ENCODE measurements at places on chromosomes 6 and 20.

- no peak for DNase-seq
Measured at GRCh38 chr20:46222521-46223007, 85.7 kb downstream of the CDH22 start.

DNA sequence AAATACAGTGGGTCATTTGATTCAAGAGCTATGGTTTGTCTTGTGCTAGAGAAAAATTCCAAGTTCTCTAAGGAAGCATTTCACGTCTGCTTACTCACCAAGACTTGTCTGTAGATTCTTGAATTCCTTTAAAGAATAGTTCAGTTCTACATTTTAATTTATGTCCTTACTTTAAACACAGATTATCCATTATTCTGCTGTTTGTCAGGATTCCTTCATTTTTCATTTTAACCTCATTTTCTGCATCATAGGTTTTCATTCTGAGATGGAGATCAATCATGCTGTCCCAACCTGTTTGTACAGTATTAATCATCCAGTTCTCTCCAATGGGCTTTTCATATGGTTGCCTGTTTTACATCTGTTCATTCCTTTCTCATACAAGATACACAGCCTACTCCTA lies 24.5 kb upstream of the POPDC3 start:
- no peak for DNase-seq

DNA sequence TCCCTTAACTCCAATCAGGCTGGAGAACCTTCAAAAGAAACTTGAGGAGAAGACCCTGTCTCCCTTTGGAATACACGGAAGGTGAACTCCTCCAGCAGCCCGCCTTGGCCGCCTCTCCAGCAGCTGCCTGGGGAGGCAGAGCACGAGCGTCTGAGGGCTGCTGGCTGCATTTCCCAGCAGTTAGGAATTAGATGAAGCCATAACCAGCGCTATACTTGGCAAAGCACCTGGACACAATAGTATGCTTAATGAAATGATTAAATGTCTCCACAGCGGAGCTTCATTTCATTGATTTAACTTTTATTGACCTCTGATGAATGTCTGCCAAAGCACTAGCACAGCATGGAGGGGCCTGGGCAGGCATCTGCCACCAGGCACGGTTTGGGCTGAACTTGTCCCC lies 73.5 kb downstream of the TMEM242 start:
- no peak for DNase-seq

DNA sequence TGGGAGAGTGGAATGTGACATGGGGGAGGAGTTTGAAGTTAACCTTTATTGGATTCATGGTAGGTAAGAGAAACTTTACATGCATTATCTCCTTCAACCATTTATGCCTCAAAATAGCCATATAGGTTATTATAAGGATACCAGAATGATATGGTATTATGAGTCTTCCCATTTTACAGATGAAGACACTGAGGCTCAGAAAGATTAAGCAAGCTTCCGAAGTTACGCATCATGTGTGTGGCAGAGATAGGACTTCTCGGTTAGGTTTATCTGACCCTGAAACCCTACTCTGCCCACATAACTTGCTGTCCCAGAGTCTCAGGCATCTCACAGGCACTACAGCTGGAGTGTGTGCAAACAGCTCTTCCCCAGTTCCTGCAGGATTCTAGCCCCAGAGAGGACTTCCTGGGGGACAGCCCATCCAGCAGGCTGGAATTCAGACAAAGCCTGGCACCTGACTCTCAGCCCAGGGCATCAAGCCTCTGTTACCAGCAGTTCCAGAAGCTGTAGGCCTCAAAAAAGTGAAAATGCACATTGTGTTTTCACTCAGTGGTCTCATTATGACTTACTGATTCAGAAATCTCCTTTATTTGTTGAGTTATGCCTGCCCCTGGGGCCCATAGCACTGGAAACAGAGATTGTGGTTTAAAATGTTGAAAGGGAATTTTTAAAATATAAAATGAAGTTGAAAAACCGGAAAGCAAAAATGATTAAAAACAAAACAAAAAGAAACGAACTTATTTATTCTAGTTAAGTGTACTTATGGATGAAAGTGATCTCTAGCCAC lies 512.8 kb upstream of the CHD6 start:
- DNase-seq = no peak

GRCh38 chr6:14974372-14974771 lies 271.5 kb upstream of the JARID2 start:
- no peak for DNase-seq

DNA sequence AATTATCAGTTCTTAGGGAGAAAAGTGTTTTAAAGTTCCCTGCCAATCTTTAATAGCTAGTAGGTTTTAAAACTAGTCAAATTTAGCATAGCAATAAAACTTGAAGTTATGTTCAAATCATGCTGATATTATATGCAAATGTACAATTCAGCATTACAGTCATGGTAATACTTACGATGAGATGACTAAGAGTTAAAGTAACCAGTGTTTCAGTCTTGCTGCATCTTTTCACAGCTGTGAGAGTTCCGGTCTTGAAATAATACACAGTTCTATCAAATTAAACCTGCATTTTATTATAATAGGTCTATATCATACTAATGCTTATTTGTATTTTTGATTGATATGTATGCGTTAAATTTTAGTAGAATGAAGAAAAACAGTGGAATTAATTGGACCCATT lies 26.1 kb downstream of the POPDC3 start:
- no peak for DNase-seq

GRCh38 chr6:85058806-85059205 lies 294.4 kb upstream of the TBX18 start:
- DNase-seq = no peak

- DNase-seq = peak; percentile 62
Measured at GRCh38 chr6:2857580-2858337, 16.1 kb upstream of the SERPINB1 start.

- DNase-seq = no peak
Measured at GRCh38 chr6:132143258-132143657, 192.1 kb upstream of the CCN2 start.

- no peak for DNase-seq
Measured at GRCh38 chr6:82033631-82034211, 213.8 kb downstream of the IBTK start.

DNA sequence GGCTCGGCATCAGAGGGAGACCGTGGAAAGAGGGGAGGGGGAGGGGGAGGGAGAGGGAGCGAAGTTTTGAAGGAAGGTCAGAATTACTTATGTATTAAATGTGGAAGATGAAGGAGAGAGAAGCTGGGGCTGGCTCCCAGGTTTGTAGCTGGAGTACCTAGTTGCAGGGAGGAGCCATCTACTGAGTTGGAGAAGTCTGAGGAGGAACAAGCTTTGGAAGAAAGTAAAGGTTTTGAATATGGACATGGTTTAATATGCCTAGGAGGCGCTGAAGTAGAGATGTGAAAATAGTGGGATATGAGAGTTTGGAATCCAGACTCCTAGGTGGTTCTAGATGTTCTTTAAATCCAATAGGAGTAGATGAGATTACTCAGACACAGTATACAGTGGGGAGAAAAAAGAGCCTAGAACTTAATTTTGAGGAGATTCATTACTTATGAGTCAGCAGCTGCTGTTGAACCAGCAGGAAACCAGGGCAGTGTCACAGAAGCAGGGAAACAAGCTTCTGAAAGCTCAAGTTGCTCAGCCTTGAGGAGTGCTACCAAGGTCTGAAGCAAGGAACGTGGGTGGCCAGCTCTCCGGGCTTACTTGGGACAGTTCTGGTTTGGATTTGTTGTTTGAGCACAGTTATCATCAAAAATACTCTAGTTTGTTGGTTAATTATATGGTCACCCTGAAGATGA lies 149.3 kb downstream of the UTRN start:
- no peak for DNase-seq

DNA sequence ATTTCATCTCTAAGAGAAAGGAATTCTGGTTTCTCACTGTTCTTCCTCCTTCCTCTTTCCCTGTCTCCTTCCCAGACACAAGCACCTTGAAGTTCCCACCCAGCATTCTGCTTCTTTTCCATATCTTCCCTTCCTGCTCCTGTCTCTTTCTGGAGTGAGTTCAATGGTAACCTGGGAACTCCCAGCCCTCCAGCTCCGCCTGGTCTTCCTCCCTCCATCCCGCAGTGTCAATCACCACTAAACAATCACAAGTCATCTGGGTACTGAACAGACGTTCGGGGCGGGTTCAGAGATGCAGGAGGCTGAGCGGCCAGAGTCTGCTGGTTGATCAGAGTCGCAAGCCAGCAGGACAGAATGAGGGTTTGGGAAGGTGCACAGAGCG lies 7.7 kb downstream of the TTBK1 start:
- no peak for DNase-seq

- no peak for DNase-seq
Measured at GRCh38 chr6:57182017-57182432, 9.9 kb downstream of the BAG2 start.

DNA sequence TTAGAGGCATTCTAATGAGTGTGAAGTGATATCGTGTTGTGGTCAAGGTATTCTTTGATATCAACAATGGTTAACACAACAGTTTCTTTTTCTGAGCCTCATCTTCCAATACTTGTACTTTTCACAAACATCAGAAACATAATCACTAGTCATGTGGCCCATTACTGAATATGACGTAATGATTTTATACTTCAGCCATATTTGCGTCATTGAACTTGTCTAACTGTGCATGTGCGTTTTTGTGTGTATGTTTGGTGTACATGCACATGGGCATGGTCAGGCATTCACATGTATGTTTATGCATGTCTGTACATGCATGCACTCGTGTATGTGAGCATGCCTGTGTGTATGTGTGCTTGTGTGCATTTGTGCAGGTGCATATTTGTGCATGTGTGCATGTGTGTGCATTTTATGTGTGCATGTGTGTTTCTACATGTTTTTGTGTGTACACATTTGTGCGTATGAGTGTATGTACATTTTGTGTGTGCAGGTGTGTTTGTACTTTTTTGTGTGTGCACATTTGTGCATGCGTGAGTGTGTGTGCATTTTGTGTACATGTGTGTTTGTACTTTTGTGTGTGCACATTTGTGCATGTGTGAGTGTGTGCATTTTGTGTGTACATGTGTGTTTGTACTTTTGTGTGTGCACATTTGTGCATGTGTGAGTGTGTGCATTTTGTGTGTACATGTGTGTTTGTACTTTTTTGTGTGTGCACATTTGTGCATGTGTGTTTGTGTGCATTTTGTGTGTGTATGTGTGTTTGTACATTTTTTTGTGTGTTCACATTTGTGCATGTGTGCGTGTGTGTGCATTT lies 29.4 kb downstream of the PRR18 start:
- no peak for DNase-seq

GRCh38 chr6:15816661-15817060 lies 153.8 kb upstream of the DTNBP1 start:
- no peak for DNase-seq

- no peak for DNase-seq
Measured at GRCh38 chr20:35899064-35899463, 55.2 kb downstream of the SCAND1 start.

DNA sequence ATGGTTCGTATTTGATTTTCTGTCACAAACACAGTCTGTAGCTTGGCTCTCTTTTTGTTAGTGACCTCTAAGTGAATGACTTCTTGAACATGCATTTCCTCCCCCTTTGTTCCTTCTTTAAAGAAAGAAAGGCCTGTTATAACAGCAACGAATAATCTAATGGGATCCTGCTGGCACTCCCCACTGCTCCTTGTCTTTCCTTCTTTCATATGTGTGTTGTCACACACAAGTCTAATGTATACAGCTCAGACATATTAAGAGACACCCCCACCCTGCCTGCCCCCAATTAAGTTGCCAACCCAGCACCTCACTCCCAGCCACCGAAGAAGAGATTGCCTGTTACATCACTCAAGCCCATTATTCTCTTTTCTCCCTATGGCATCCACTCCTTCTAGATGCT lies 4.9 kb upstream of the SAMD5 start:
- no peak for DNase-seq

GRCh38 chr20:24492031-24492607 lies 22.7 kb downstream of the SYNDIG1 start:
- no peak for DNase-seq

DNA sequence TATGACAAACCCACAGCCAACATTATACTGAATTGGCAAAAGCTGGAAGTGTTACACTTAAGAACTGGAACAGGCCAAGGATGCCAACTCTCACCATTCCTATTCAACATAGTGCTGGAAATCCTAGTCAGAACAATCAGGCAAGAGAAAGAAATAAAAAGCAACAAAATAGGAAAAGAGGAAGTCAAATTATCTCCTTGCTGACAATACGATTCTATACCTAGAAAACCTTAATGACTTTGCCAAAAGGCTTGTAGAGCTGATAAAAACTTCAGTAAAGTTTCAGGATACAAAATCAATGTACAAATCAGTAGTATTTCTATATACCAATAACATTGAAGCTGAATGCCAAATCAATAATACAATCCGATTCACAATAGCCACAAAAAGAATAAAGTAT lies 32.4 kb downstream of the OR5V1 start:
- DNase-seq = no peak

DNA sequence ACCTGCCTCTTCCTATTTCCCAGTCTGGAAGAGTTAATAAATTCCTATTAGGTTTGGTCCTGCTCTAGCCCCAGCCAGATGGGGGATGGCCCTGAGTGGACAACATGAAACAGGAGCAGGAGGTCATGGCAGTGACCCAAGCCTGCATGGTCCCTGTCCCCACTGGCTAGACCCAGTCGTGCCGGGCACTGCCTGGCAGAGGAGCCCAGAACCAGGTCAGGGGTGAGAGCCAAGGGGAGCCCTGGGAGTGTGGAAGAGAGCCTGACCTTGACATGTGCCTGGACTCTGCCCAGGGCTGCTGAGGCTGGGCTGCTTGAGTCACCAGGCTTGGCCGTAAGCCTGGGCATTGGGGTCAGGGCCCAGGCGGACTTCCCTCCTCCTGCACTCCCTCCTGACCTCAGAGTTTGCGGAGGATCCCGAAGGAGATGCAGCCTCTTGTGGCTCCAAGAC lies 3.6 kb downstream of the AVP start:
- no peak for DNase-seq

DNA sequence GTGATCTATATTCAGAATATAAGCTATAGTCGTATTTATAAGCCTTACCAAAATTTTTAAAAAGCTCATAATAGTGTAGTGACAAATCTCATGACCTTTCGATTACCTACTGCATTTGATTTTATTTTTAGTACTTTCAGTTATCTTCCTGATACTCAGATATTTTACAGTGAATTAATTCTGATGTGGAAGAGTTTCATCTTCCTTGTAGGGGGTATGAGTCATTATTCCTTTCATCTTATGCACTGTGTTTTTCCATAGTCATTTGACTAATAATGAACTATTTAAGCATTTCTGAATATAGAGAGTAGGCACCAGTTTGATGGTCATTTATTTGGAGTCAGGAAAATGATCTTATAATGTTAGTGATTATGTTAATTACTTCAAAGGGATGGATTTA lies 36.4 kb downstream of the HDGFL1 start:
- no peak for DNase-seq

GRCh38 chr6:21527731-21528130 lies 65.8 kb upstream of the SOX4 start:
- DNase-seq = no peak

Measured in T-helper 9 cell (primary cell).